AG04450 (cell line): ENCODE measurements at places on chromosomes 2 and 18.

- no peak for DNase-seq
Observed at GRCh38 chr18:68439642-68440041, 275.3 kb downstream of the TMX3 start.

DNA sequence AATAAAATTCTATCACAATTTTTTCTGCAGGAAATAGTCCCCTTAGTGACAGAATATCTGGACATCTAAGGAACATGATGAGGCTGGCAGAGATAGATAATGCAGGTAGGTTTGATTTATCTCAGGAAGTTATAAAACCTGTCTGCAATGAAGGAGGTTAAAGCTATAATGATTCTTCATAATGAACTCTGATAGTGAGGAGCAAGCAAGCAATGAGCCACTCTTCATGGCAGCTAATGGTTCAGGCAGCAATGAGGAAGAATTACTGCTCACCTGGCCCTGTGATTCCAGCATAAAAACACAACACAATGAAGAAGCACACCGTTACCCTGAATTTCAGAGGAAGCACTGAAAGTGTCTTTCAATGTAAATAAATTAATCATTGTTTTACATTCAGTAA lies 599.6 kb upstream of the PKDCC start:
- DNase-seq, result no peak

DNA sequence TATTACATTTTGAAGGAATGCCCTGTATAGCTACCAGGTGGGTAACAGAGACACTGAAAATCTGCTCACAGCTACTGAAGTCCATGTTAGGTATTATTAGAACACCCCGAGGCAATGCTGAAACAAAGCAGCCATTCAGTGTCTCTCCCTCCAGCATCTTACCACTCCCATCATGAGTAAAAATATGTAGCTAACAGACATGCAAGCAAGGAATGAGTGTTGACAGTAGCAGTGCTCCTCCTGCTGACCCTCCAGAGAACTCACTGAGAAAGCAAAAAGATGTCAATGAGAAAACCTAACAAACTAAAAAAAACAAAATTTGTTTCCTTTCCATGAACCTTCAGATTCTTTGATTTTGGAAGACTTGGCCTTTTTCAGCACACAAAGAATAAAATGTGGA lies 393.9 kb downstream of the LRRTM1 start:
- DNase-seq, result no peak

DNA sequence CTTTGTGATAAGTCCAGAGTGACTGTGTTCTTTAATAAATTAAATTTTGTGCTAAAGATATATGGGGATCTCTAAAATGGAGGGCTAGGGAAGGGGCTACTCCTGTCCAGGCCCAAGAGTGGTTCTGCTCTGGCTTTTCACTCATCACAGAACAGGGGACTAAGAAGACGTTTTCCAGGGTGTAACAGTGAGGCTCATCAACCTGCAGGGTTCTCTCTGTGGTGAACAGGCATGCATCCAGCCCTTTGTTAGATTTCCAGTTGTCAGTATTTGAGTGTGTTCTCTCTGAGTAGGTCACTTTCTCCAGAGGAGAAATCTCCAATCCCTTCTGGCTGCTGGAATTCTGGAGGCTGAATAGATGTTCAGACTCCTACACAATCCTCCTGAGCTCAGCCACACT lies 408.9 kb downstream of the PLCL1 start:
- no peak for DNase-seq

DNA sequence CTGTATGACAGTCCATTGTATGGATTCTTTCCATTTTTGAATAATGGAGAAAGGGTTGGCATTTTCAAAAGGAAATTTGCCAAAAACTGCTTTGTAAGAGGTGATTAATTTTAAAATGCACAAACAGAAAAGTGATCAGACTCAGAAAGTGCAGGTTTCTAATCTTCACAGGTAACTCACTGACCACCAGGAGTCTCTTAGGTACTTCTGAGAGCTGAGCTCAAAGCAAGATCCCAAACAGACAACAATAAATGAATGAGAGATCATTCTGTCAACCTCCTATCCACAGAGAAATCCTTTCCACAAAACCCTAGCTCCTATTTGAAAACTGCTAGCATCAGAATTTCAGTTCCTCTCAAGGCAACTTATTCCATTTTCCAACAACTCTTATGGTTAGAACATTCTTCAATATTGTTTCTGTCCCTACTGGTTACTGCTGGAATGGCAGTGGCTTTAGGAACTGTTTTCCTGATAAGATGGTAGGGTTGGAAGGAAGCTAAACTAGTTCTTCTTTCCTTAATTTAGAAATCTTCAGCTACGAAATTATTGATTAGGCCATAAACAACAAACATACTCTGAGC lies 20.6 kb upstream of the HAAO start:
- DNase-seq, result no peak

DNA sequence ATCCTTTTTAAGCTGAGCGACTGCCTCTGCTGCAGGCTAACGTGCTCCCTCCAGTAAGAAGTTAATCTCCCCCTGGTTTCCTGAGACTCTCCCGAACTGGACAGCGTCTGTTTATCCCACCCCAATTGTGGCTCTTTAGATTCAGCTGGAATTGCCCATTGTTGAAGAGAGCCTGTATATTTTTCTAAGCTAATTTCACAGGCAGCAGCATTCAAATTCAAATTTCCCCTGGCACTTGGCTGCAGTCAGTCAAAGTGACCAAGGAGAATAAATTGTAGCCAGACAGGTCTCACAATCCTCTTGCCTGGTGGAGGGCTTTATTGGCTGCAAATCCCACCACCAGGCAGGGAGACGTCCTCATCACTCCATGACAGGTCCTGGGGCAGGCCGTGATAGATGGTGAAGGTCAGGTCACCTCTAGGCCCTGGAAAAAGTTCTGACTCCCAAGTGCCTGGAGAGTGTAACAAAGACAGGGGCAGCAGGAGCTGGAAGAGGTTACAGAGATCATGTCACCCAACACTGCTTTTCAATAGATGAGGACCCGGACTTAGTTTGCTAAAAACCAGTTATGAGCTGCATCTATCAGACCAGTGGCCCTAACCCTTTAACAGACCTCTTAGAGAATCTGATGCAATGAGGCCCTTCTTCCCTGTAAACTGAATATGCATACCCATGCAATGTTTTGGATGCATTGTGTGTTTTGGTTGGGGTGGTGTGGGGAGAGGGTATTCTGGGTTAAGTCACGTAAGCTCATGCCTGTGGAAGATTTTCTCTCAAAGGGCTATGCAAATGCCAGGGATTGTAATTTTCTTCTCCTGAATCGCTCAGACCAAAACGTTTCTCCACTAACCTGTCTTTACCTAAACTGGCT lies 32.3 kb upstream of the C18orf32 start:
- DNase-seq, result no peak

- DNase-seq, result no peak
Observed at GRCh38 chr2:11521775-11522174, 12.1 kb upstream of the GREB1 start.
